ENCODE measurements at places on chromosomes 5 and 9.

- no peak for DNase-seq
Observed at GRCh38 chr9:108727580-108728111, 128.1 kb downstream of the ACTL7B start.

DNA sequence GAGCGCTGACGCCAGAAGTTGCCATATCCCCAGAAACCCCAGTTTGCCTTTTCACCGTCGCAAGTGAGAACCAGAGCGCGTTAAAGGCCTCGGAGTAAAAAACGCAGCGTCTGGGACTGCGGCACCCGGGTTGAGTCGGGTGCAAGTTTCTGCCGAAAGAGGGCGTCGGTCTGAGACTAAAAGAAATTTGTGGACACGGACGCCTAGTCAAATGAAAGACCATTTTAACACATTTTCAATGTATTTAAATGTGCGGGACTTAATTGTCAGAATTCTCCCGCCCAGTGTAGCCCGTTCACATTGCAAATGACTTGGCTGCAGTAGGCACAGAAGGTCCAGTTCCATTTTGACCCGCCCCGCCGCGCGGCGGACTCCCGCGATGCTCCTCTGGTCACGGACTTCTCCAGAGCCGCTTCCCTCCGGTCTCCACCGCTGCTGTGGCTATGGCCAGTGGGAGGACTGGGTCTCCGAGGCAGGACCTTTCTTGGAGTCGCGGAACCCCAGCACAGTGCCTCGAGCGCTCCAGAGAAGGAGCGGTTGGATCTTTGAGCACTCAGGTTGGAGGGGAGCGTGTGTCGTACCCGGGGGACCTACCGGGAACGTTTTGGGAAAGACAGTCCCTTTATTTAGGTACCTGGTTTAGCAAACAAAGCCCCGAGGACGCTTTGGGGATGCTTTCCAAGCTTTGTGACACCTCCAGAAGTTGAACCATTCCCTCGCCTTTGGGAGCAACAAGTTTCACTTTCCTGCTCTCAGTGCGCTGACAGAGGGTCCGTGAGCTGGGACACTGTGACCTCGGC lies 1.2 kb upstream of the NPR3 start:
- DNase-seq, result peak; percentile 32

- no peak for DNase-seq
Observed at GRCh38 chr5:108528655-108529054, 146.8 kb upstream of the FBXL17 start.

- DNase-seq, result no peak
Observed at GRCh38 chr9:14221119-14221518, 92.8 kb downstream of the NFIB start.

DNA sequence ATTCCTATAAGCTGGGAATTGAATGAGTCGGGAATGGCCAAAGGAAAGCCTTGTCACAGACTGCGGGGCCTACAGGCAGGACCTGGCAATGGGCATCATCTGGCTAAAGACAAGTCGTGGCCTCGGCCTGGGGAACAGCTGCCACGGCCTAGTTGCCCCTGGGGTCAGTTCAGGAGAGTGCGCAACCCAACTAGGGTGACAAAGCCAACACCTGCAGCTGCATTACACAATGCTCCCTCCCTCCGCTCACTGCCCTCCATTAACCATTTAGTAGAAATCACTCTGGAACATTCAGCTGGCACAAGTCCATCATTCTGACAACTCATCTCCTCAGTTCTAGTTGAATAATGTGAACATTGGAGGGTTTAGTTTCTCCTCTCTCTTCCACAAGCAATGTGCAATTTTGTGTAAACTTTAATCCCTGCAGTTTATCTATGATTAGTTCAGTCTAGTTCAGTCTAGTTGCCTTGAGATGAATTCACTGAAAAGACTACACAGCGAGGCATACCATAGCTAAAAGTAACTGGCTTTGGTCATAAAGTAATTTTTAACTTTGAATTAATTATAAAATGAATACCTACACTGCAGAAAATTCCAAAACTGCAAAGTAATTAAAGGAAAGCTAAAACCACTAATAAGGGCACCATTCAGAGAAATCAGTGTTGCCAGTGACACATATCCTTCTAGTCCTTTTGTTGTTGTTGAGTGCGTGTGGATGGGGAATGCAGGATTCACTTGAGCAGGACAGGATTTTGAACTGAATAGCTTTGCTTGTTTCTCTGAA lies 5.1 kb downstream of the GLDC start:
- DNase-seq, result no peak

- no peak for DNase-seq
Observed at GRCh38 chr5:173989432-173990082, 587 bp downstream of the C5orf47 start.

DNA sequence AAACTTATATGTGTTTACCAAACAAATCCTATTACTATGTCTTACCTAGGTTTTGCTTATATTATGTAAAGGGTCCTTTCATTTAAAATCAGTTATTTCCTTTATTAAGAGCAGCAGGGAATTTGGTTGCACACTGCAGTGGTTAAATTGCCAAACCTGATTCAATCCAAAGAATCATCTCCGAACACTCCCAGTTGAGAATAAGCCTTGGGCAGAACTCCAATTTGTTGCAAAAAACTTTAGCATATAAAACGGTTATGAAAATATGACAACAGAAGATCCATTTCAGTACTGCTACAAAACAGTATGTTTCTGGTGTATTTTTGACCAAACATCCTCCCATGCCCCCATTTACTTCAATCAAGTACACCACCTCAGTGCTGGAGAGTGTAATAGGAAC lies 587.0 kb upstream of the GRAMD2B start:
- DNase-seq, result no peak

DNA sequence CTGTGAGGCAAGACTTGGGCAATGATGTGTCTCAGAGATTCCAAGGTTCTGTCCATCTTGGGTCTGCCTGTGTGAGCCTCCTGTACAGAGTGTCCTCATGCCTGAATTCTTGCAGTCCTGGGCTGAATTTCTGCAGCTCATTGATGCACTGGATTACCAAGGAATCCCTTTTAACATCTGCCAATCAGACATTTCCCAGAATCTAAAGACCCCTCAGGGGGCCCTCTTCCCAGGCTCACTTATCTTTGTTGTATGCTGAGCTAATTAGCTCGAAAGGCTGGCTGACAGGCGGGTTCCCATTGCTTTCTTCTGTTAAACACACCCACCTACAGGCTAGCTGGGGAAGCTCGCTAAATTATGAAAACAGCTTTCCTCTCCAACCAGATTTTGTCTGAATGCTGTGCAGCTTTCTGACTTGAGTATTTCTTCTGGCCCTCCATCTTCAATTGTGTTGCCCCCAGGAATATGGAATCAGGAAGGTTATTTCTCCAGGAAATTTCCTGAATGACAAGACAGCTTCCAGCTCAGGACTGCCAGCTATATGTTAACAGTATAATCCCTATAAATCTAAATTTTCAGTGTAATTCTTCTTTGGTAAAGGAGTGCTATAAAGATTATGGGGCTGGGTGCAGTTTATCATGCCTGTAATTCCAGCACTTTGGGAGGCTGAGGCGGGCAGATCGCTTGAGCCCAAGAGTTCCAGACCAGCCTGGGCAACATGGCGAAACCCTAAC lies at the start of gene LIX1:
Gene LIX1, minus strand, starts transcription at position 91 of the 734 bp plus-strand sequence. Its CDS starts 35 bp downstream, at position 56.
- DNase-seq, result no peak

DNA sequence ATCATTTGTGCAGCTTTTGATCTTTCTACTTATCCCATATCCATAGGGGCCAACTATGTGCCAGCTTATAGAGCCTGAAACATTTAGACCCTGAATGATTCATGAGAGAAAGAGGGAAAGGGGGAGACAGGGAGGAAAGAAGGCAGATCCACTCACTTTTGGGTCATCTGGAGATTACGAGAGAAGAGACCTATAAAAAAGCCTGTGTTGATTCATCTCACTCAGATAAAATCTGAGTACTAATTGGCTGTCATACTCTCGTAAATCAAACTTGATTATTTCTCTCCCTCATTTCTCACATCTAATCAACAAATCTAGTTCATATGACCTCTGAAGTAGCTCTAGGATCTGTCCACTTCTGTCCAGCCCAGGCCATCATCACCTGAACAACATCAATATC lies 137.1 kb downstream of the ARL15 start:
- no peak for DNase-seq

All from GM18507 (cell line).